ENCODE measurements at places on chromosomes 7 and 10.

DNA sequence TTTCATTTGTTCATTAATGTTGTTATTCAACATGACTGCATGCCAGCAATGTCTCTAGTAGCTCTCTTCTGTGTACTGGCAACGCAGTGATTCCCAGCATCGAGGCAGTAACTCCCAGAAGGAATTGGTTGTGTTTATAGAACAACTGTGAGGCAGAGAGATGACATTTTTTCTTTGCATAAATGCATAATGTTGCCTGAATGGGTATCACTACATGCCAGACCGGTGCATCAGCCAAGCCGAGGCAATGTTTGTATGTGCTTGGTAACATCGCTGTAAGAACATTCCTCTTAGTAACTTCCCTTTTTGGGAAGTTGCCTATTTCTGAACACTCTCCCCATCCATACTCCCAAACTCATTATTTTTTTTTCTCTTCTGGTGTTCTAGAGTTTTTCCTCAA, 182.9 kb downstream of the HTR7 start:
- no peak for DNase-seq

- no peak for DNase-seq
Observed at GRCh38 chr7:44159824-44160630, 18.9 kb upstream of the MYL7 start.

- DNase-seq, result no peak
Observed at GRCh38 chr7:22723637-22724036, 3.4 kb upstream of the IL6 start.

DNA sequence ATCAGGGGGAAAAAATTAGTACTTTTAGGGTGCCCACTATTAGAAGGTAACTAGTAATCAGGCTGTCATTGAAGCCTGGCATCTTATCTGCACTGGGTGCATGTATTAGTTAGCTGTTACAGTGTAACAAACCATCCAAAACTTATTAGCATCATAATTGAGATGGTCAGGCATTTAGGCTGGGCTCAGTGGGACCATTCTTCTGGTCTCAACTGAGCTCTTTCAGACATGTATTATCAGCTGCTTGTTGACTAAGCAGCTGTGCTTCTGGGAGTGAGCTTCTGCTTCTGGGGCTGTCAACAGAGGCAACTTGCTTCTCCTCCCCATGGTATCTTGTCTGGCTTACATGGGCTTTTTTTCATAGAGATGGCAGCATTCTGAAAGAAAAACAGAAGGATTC, 154.0 kb upstream of the ZNF92 start:
- DNase-seq, result no peak

DNA sequence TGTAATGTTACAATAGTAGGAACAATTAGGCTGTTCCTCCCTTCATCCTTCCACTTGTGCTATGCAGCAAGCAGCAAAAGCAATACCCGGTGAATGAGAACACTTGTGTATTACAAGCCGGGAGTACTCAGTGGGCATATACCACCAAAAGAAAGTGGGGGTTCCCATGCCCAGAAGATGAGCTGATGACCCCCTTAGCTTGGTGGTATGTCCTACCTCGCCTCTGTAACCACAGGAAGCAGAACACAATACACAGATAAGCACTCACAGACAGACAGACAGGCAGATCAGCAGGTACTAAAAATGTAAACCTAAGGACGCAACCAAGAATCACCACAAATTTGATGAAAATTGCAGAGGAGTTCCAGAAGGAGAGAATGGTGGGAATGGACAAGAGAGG, 15.5 kb upstream of the KIF20B start:
- no peak for DNase-seq

- DNase-seq, result no peak
Observed at GRCh38 chr10:630581-631073, 58.8 kb downstream of the DIP2C start.

GRCh38 chr10:6741541-6741941, 161.5 kb upstream of the PRKCQ start:
- DNase-seq, result no peak

DNA sequence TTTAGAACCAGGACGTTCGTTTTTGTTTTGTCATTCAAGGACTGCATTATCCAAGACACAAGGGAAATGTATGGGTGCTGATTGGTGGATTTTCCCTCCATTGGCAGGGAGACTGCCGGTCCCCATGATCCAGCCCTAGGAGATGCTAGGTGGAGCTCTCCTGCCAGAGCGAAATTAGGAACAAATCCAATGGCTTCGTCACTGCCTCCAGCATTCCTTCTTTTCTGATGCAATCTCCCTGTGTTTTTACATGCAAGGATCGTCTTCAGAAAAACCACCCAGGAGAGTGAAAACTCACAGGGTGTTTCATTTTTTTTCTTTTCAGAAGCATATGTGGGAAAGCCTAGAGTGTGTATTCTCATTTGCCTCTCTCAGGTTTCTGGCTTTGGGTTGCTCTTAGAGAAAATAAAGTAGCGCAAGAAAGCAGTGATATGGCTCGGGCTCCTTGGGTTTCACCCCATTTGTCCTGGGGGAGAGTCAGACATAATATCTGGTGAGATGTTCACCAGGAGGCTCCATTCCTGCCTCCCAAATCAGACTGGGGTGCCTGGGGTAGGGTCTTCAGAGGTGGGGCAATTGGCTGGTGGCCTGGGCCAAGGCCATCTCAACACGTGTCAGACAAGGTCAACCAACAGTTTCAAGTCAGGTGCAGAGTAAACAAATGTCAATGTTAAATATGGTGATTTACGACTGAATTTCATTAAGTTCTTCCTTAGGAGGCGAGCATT, 450.9 kb upstream of the MKI67 start:
- DNase-seq, result no peak

DNA sequence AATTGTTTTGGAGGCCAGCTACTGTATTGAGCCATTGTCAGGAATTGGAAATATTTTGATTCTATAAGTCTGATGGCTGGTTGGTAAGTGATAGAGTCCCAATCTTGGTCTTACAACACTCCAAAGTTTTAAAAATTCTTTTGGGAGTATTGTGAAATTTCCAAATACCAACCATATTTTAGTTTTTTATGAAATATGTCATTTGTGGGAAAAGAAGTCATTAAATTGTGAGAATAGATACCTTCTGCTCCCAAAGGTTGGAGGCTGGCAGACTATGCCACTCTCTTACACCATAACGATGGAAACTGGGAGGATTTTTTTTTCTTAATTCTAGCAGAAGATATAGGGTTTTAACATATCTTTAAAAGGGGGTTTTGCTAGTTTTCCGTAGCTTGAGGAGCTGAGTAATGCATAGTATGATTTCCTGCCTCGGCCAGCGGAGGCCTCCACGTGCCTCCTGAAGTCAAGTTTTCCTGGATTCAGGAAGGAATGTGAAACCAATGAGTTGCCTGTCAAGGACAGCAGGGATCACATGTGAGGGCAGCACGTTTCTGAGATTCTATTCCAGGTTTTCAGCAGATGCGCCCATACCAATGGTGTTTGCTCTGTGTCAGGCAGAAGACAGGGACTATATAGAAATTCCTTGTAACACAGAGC, 92.2 kb upstream of the LAMB4 start:
- no peak for DNase-seq

GRCh38 chr10:46553238-46554049, 3.0 kb downstream of the GPRIN2 start:
- no peak for DNase-seq

DNA sequence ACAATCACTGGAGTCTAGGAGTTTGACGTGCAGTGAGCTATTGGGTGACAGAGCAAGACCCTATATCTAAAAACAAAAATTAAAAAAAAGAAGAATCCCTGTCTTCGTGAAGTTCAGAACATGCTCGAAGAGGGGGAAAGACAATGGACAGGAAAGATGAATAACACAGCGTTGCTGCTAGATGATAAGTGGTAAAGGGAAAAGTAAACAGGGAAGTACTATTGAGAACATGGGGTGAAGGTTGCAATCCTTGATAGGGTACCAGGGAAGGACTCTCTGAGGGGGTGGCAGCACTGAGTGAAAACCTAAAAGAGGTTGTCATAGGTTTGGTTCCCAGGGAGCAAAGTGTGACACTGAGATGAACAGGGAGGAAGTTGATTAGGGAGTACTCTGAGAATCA, 2.8 kb upstream of the ABRAXAS2 start:
- DNase-seq, result no peak

DNA sequence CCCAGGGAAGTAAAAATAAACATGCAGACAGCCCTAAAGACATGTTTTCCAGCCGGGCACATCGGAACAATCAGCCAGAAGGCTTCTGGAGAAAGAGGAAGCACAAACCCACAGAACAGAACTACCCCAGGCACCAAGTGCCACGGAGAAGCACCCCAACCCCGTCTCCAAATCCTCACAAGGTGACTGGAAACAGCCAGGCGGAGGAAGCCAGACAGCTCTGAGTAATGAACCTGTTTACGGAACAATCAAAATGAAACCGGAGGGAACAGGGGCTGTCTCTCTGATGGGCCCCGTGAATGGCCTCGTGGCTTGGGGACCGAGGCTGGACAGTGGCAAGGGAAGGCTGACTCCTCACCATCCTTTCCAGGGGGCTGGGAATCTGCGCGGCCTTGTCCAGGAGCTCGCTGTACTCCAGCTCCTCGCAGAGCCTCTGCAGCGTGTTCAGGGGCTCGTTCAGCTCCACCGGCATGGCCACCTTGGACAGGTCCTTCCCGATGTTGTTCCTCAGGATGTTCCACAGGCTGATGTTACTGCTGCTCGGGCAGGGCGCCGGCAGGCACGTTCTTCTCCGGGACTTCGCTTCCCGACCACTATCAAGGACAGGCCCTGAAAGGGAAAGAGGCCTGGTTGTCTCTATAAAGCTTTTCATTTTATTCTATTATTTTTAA, 77.0 kb upstream of the GSDME start:
- no peak for DNase-seq

DNA sequence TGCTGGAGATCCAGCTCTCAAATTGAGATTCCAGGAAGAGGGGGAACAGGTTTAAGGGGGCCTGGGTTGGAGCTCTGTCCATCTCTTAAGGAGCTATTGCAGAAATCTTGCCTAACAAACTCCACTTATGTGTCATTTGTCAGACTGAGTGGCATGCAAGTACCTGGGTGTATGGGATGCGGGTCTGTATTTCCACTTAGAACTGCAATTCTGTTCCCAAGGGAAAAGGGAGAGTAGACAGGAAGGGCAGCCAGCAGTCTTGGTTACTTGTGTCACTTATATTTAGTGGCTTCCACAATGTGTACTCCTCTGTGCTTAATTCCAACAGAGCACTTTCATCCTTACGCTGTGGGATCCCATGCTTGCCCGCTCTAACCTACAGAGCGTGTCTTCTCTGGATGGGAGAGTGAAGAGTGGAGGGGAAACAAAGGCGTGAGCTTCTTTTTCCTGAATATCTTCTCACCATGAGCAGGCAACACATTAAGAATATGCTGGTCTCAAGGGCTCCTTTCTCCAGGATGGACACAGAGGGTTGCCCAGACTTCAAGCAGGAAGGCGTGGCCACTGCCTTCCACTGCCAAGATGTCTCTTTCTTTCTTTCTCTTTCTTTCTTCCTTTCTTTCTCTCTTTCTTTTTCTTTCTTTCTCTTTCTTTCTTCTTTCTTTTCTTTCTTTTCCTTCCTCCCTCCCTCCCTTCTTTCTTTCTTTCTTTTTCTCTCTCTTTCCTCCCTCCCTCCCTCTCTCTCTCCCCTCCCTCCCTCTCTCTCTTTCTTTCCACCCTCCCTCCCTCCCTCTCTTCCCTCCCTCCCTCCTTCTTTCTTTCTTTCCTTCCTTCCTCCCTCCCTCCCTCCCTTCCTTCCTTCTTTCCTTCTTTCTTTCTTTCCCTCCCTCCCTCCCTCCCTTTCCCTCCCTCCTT, 153.8 kb upstream of the TNS3 start:
- no peak for DNase-seq

GRCh38 chr10:103710490-103710889, 144.9 kb downstream of the SH3PXD2A start:
- no peak for DNase-seq

DNA sequence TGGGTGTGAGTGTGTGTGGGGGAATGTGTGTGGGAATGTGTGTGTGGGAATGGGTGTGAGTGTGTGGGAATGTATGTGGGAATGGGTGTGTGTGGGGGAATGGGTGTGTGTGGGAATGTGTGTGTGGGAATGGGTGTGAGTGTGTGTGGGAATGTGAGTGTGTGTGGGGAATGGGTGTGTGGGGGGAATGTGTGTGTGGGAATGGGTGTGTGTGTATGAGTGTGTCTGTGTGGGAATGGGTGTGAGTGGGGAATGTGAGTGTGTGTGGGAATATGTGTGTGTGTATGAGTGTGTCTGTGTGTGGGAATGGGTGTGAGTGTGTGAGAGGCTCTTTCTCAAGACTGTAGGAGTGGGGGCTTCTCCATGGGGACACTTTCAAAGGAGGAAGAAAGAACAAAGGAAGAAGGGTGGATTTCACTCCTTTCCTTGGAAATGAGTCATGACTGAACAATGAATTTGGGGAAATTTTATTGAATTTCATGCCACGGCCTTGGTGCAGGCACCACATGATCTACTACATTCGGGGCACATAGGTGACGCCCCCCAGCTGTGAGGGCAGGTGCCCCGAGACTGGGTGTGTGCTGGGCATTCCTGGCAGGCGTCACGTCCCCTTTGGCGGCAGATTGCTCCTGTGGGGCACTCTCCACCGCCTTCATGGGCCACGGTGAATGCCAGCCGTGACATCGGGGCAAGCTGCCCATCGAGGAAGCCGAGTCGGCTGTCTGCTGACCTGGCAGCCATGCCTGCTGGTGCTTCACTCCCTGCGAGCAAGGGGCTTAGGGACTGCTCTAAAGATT, 88.8 kb upstream of the INSIG1 start:
- DNase-seq, result no peak

DNA sequence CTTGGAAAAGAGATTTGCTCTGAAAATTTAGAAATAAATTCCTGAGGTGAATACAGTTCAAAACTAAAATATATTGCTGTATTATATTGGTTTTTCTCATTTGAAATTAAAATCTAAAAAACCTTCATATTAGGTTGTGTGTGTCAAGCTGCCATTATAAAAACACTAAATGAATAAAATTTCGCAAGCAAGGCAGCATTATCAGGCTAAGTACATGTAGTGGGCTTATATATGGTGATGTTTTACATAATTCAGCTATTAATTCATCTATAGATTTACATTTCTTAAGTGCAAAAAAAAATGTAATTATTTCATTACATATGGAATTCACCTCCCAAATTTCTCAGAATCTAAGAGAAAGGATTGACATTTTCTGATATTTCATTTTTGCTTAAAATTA, 5.3 kb downstream of the MEOX2 start:
- no peak for DNase-seq
